ENCODE measurements at places on chromosomes 6 and 20.

GRCh38 chr20:24781418-24781980 is 167.6 kb upstream of the CST7 start:
- no peak for DNase-seq

DNA sequence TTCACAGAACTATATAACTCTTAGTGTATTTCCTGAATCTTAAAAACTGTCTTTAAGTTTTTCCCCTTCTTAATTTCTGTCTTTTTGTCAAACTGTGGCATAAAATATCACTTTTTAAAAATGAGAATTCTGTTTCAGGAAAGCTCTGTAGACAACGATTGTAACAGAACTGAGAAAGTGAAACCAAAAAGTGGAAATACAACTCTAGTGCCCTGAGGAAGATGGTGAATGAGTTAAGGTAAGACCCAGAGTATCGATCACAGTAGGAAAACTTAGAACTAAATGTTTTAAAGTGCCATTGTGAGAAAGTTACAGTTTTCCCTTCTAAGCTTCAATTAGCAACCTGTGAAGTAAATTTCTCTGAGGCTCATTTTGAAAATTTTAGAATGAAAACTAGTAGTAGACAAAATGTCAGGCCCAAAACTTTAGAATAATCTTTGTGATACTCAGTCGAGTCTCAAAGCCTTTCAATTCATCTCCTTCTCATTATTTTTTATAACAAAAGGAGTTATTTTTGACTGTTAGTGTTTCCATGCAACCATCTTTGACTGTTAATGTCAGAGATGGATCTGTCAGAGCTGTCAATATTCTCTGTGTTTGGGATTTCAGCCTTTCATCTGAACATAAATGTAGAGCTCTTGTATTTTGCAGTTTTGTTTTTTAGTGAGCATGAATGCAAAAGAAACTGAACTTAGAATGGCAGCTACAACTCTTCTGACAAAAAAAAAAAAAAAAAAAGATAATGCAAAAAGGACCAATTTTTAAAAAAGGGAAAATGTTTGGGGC is 19.0 kb upstream of the TRDN start:
- no peak for DNase-seq

- DNase-seq = no peak
Observed at GRCh38 chr6:54191461-54191860, 80.2 kb downstream of the MLIP start.

- no peak for DNase-seq
Observed at GRCh38 chr20:36070451-36070850, 84.1 kb upstream of the EPB41L1 start.

- no peak for DNase-seq
Observed at GRCh38 chr6:106120006-106120405, 33.9 kb downstream of the PRDM1 start.

DNA sequence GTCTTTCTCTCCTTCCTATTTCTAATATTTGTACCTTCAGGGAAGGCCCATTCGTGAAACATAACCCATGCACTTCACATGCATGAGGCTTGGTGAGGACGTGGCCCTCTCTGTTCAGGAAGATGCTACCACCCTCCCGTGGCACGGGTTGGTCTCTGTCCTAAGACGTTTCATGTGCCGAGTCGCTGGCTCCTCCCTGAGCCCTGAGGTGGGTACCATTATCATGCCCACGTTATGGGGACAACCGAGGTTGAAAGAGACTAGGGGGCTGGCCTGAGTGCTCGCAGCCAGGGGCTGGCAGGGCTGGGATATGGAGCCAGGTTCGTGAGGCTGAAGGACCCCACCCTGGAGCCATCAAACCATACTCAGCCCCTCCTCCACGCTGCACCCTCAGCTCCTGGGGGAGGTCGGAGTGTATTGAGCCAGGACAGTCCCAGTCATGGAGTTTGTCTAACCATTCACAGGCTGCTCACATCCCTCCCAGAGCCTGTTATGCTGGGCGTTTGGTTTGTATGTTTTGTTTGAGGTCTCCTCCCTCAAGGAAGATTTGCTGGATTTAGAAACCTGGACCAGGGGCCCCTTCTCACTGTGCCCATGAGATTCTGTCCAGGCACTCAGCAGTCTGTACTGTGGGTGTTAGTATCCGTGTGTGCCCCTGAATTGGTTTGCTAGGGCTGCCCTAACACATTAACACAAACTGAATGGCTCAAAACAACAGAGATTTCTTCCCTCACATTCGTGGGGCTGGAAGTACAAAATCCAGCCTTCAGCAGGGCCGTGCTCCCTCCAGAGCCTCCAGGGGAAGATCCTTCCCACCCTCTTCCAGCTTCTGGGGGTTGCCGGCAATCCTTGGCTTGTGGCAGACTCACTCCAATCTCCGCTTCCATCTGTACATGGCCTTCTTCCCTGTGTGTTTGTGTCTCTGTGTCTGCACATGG is 88.3 kb downstream of the ANKRD60 start:
- DNase-seq = no peak
